Epithelial cell of umbilical artery (primary cell): ENCODE measurements at places on chromosomes 6 and 20. TPM values are rescaled to one million over a fixed set of nuclear protein-coding genes. Genes with fewer than 3 reads are reported as not detected.

The ATRN gene
- 29.9 and 31.5 TPM in 2 replicates for total RNA-seq

The OR2J3 gene
- total RNA-seq, result not detected in 2 replicates

The KCNQ5 gene
- total RNA-seq, result under 0.01 TPM in 1 of 2 replicates, not detected in the other

The PLCG1 gene
- total RNA-seq, result 87.4 and 103 TPM in 2 replicates

The WFDC10B gene
- not detected in 2 replicates for total RNA-seq

The GGT7 gene
- 3.2 and 3.9 TPM in 2 replicates for total RNA-seq

The LTB gene
- 3.2 and 6.7 TPM in 2 replicates for total RNA-seq

The FAM217A gene
- total RNA-seq, result not detected in 2 replicates

The GCNT2 gene
- 5.2 and 12.2 TPM in 2 replicates for total RNA-seq

The KIAA0408 gene
- total RNA-seq, result not detected in 2 replicates
